ENCODE measurements at places on chromosomes 4 and X.

DNA sequence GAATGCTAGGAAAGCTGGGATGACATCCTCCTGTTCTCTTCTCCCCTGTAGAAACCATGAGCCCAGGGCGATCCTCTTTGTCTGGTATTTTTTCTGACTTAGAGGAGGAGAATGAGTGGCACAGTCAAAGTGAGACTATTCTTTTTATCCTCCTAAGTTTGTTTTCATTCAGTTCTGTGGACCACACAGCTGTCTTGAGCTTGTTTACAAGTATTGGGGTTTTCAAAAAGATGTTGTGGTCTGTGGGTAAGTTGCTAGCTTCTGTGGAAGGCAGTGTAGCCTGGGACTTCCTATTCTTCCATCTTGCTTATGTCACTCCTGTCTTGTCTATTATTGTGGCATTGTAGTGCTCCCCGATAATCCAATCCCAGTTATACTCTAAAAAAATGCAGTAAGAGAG is 223.0 kb downstream of the PAPSS1 start:
- no peak for DNase-seq

DNA sequence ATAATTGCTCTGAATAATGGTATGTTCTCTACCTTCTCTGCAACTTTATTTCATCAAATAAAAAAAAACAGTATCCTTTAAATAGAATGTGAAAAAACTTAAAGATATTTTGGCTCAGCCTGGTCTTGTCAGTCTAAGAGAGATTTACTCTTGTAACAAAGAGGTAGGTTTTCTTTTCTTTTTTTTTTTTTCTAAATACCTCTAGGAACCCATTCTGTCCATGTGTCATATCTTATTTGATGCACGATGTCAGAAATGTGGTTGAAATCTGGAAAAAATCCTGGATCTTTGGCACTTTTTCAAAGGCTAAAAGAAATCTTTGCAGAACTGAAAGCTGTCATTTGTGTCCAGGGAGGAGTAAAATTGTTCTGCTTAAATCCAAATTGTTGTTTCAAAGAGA is 17.3 kb upstream of the FGF5 start:
- DNase-seq, result no peak

DNA sequence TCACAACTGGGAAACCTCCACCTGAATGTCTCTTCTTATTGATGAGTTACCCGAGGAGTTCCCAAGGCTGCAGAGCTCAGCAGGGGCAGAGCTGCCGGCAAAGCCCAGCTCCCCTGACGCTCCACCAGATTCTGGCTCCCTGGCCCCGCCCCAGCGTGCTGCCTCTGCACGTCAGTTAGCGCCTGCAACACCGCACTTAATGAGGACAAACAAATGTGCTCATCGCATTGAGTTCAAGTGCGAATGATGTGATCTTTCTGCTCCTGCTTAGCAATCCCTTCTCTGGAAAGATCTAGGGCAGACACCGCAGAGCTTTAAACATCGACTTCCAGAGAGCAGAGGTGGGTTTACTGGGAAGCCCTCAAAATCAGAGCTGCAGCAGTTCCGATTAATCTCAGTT is 55.5 kb upstream of the FBXW7 start:
- no peak for DNase-seq

GRCh38 chrX:49063715-49064114 is 4.9 kb downstream of the CCDC120 start:
- DNase-seq, result no peak

- DNase-seq, result no peak
These were observed 8.1 kb downstream of the CPZ start for GRCh38 chr4:8600686-8601085.

DNA sequence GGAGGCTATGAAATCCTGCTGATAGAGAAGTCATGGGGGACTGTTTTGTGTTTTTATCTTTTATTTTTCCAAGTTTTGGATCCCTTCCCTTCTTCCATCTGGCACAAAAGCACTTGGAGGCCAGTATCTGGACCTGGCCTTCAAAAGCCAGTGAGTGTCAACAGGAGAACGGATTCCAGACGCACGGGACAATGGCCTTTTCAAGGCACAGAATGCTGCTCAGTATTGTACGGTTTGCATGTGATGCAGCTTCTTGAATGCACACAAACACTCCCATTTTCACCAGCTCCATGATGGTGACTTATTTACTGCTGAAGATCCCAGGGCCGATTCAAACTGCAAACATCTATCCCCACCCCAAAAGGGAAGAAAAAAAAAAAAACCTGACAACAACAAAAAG is 145.4 kb downstream of the CPEB2 start:
- DNase-seq, result peak; percentile 86

DNA sequence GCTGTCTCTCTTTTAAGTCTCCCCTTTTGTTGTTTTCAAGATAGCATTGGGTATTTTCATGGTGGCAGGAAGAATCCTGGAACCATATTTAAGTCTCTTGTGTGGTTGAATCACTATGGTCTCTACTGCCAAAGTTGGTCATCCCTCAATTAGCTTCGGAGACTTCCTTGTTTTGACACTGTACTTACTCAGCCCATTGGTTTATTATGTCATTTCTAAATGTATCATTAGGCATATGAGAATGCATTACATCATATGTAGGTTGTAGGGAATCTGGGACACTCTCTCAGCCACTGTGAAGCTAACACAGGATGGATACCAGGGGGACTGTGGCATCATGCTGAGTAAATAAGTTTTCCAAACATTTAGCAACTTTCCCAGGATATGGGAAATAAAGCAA is 211.8 kb downstream of the DTHD1 start:
- DNase-seq, result no peak

DNA sequence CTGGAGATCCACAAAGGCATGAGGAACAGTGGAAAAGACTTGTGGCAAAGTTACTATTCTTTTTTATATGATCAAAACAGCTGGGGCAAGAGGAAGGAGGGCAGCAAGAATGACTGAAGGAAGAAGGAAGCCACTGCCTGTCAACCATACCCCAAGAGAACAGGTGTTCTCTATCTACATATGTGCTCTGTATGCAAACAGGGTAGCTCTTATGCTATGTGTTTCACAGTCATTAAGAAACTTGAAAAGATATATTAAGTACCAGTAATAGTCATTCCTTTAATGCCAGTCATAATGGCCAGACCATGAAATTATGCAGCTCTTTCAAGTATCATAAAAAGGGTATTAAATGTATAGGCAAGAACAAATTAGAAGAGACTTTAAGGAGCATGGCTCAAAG is 363.9 kb downstream of the KLHL13 start:
- DNase-seq, result no peak

DNA sequence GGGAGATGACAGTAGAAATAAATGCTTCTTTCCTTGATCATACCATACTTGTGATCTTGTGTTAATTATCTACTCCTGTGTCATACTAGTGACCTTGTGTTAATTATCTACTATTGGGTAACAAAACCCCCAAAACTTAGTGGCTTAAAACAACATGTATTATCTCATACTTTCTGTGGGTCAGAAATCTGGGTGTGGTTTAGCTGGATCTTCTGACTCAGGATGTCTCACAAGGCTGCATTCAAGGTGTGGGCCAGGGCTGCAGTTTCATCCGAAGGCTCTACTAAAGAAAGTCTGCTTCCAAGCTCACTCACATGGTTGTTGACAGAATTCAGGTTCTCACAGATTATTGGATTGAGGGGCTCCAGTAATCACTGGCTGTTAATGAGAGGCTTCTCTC is 70.3 kb upstream of the NDP start:
- DNase-seq, result no peak

DNA sequence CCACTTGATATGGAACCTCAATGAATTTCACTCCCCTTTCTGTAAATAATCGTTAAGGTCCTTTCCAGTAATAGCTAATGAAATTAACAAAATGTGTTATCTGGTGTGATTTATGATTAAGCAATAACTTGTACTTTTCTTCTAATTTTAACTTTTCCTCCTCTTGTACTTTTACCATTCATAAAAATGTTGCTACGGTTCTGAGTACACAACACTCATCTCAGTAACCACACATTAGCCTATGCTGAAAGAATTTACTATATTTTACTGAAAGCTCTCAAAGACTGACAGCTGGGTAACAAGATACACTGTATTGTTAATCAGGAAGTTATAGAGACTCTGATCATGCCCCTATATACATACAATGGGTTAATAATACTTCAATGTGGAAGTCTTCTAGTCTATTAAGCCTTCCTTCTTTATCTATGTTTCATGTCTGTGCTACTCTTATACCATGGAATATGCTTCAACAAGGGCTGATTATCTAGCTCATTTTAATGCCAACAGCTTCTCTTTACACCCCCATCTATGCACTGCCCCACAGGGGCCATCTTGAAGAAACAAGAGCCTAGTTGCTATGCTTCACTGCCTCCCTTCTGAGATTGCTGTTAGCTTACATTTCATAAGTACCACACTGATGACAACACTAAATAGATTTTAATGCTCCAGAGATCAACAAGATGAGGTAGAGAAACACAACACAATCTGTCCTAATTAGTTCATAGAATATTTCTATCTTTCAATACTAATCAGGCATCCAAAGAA is 39.1 kb downstream of the LAMP2 start:
- DNase-seq, result no peak

DNA sequence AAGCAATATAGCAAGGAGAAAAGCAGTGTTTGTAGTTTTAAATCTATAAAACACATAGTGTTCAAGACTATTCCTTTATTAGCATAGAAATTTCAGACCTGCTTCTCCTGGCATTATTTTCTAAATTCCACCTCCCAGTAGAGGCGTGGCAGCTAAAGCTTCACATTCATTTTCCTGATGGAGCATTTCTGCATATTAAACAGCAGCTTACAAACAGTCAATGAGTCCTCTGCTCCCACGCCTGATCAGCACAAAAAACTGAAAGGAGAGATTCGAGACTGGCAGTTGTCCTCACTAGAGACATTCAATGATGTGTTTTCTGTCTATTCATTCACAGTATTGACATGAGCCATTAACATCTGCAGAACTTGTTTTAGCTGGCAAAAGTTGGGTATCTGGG is 61.4 kb downstream of the SHISA3 start:
- peak; percentile 17 for DNase-seq

GRCh38 chrX:150848914-150849365 is 49.5 kb downstream of the CD99L2 start:
- no peak for DNase-seq

DNA sequence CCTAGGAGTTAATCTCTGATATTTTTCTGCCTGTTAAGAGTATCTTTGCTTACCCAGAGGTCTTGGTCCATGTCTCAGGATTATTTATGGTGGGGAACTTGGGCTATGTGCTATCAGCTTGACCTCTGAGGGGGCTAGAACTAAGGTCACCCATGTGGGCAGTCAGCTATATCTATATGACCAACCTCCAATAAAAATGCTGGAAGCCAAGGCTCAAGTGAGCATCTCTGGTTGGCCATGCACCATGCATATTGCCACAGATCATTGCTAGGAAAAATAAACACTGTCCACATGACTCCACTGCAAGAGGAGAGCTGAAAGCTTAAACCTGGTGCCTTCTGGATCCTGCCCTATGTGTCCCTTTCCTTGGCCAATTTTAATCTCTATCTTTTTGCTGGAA is 196.5 kb upstream of the SLC7A11 start:
- no peak for DNase-seq

DNA sequence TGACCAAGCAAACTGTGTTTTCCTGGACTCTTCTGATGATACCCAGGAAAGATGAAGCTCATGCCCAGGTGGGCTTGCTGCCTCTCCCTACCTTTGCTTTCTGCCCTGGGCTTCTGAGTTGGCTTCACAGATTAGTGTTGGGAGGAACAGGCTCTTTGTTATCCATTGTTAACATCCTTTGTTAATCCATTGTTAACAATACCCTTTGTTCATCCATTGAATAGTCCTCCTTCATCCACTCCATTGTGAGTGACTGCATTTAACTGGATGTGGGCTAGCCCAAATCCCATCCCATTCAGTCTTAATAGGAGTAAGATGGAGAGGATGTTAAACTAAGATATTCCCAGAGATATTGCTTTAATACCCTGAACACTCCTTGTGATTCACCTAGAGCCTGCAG is 199.0 kb upstream of the LNX1 start:
- peak; percentile 69 for DNase-seq

GRCh38 chr4:141609243-141609642 is 27.1 kb upstream of the IL15 start:
- DNase-seq, result no peak

DNA sequence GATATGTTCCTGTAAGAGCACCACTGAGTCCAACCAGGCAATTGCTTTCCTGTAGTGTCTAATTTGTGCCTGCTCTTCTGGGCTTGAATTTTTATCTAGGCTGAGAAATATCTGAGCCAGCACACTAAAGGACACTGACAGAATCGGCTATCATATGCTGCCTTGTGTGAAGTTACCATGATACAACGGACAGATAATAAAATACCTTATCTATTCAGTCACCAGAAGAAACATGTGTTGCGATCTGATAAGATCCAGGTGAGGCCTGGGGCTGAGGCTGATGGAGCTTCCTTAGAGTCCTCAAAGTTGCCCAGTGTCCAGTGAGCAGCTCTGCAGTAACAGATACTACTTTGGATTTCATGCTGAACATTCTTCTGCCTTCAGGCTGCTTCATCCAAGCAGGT is 111.8 kb downstream of the ZNF518B start:
- DNase-seq, result no peak

DNA sequence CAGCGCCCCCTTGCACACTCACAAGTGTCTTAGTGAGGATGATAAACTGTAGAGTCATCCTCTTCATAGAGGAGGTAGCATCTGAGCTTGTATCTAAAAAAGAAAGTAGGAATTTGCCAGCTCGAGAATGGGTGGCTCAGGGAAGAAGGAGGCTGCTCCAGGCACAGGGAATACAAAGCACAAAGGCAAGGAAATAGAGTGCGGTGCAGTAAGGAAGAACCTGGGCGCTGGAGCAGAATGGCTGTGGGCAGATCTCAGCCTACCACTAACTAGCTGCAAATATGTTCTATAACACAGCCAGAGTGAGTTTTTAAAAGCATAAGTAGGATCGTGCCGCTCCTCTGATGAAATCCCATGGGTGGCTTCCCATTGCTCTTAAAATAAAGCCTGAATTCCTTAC is 61.6 kb upstream of the MAPK10 start:
- DNase-seq, result no peak

DNA sequence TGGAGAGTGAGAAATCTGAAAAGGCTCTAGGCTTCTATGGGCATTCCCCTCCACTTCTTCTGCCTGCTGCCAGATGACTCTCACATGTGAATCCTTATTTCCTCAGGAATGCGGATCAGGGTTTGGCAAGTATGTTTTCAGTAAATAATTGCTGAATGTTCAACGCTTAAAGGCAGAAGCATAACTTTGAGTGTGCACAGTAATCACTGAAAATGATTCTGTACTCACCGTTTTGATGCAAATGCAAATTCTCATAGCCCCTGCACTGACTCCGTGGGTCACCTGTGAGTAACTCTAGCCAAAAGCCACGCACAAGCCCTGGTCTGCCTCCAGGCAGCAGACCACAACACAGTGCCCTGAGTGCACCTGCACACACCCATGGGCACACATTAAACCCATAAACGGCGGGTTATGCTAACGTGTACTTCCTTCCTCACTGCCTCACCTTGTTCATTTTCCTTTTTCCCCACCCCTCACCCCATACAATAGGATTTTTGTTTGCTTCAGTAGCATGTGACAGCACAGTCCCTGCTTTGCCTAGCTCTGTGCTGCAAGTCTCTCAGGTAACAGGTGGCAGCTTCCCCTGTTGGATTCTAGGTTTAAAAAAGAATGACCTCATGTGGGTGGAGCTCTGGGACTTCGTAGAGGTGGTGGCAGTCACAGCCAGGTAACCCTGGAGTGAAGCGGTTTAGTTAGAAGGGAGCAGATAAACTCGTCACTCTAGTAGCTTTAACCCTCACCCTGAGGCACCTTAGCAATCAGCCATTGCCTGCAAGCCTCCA is at the start of gene ARHGEF38:
Gene ARHGEF38 (plus strand): TSS at position 656 of the 782 bp plus-strand sequence. CDS start 146 bp downstream, outside the sequence.
- no peak for DNase-seq

GRCh38 chr4:41155194-41155830 is 59.0 kb downstream of the APBB2 start:
- no peak for DNase-seq

GRCh38 chr4:123896446-123897071 is 500.0 kb downstream of the SPRY1 start:
- DNase-seq, result no peak
